ENCODE measurements at places on chromosomes 2 and 18.
A peak's percentile ranks its signal among the peaks of the same experiment; 100 is the strongest.

- no peak for DNase-seq
Observed at GRCh38 chr2:203973676-203974075, 37.1 kb downstream of the ICOS start.

DNA sequence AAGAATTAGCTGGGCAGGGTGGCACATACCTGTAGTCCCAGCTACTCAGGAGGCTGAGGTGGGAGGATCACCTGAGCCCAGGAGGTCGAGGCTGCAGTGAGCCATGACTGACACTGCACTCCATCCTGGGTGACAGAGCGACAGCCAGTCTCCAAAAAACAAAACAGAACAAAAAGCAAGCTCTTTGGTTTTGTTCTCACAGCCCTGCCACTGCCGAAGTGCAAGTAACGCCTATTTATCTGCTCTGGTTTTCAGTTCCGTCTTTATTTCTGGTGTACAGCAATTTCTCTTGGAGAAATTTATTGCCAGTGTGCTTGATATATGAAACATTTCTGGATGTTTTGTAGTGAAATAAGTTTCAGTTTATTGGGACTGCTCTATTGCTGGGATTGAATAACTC lies 61.9 kb downstream of the RAB10 start:
- no peak for DNase-seq

GRCh38 chr2:33123216-33123615 lies 176.5 kb downstream of the LTBP1 start:
- no peak for DNase-seq

DNA sequence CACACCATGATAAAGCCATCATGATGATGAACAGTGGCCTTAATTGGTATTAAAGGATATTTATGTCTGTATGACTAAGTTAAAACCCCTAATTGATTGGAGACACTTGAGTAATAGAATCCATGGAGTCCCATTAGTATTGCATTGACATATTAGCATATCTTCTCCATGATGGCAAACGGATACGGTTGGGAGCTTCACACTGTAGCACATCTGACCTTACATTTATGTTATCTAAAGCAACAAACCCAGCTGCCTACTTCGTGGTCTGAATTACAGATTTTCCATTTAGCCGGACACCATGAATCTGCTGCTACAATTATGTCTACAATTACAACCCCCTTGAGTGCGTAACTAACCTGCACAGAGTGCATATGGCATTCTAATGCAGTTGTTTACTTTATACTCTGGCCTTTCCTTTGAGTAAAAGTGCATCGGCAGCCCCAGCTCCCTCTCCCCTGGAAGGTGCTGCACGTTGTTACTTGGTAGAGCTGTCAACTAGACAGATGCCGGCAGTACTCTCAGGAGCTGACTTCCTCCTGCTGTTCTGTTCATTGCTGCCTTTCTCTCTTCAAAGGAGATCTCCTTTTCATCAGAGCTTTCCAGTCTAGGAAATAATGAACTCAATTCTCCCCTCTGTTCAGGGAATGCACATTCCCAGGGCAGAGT lies 92.1 kb downstream of the LRRC30 start:
- no peak for DNase-seq

DNA sequence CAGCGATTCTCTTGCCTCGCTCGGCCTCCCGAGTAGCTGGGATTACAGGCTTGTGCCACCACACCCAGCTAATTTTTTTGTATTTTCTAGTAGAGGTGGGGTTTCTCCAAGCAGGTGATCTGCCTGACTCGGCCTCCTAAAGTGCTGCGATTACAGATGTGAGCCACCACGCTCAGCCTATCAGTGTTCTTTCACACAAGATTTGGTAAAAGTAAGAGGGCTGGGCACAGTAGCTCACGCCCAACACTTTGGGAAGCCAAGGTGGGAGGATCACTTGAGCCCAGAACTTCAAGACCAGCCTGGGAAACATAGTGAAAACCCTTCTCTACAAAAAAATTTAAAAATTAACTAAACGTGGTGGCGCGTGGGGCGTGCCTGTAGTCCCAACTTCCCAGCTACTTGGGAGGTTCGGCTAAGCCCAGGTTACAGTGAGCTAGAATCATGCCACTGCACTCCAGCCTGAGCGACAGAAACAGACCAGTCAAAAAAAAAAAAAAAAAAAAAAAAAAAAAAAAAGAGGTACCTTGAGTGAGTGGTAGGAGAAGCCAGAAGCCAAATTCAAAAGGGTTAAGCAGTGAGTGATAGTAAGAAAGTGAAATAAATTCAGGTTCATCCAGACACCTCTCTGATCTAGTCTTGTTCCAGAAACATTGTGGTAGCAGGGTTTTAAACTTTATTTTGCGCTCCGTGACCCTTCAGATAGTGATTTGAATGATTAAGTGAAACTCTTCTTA lies 981 bp downstream of the MRPL53 start:
- DNase-seq: no peak

GRCh38 chr2:48209214-48209885 lies 303.1 kb upstream of the FBXO11 start:
- DNase-seq: no peak

- no peak for DNase-seq
Observed at GRCh38 chr2:170739048-170739447, 23.9 kb downstream of the SP5 start.

GRCh38 chr2:46847726-46848412 lies 67.7 kb downstream of the MCFD2 start:
- no peak for DNase-seq

GRCh38 chr18:76524477-76524876 lies 29.4 kb upstream of the ZNF516 start:
- no peak for DNase-seq

DNA sequence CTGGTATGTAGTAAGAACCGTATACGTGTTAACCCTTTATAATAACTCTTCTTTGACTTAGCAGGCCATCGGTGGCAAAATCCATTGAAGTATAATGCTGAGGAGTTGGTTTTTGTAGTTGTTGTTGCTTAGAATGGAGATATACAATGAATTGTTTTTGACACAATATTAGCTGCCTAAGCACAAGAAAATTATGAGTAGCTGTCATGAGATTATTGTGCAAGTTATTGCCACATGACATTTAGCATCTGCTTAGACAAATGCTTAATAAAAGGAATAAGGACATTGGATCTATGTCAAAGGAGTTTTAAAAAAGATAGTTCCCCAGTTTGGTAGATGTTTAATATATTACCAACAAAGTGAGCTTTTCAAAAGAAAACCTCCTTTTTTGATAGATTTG lies 59.9 kb downstream of the ABCB11 start:
- DNase-seq: no peak

DNA sequence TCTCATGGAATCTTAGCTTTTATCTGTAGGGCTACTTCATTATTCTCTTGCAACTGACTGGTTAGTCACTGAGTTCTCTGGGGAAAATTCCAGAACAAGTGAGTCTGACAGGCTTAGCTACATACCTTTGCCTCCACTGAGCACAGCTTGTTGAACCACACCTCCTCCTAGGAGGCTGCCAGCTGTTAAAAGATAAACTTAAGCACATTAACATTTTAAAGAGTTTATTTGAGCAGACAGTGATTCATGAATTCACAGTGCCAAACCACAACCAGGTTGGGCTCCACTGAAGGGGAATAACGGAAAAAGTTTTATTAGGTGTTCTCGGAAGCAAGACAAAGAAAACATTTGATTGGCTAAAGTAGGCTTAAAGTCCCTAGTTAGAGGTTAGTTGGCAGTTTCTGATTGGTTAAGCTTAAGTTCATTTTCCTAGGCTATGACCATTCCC lies 12.5 kb upstream of the SLC38A11 start:
- no peak for DNase-seq

GRCh38 chr2:220789961-220790360 lies 782.1 kb downstream of the EPHA4 start:
- DNase-seq: no peak

- peak; percentile 51 for DNase-seq
Observed at GRCh38 chr2:8229546-8229986, 452.3 kb upstream of the ID2 start.

GRCh38 chr2:30336978-30337841 lies 105.9 kb downstream of the LBH start:
- DNase-seq: peak; percentile 65

DNA sequence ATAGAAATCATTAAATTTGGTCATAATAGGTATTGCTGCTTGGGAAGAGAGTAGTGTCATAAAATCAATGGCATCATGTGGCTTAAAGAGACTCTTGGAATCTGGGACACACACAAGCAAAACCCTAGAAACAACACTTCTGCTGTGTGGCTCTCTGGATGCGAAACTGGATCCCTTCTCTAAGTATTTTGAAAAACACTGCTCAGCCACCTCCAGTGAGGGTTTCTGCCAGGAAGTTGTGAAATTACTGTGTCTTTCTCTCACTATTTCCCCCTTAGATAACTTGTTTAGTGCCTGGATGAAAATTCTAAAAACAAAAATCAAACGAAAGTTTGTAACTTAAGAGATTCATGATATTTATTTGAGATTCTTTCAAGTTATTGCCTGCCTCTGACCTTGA lies 163.8 kb downstream of the RHBDD1 start:
- no peak for DNase-seq

DNA sequence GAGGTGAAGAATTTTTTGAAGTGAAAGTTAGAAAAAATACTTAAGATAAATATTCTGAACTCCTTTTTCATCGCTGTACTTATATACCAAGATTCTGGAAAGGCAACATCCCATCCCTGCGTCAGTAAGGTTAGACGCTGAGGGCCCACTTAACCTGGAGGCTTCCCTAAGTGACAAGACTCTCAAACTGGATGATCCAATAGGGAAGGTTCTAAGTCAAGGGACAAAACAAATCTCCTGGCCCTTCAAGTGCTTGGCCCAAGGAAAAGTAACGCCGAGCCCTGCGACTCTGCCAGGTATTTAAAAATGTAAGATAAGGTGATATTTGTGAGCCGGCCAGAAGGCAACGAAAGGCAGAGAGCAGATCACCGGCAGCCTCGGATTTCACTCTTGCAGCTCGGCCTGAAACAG lies 1.3 kb downstream of the STK39 start:
- no peak for DNase-seq

DNA sequence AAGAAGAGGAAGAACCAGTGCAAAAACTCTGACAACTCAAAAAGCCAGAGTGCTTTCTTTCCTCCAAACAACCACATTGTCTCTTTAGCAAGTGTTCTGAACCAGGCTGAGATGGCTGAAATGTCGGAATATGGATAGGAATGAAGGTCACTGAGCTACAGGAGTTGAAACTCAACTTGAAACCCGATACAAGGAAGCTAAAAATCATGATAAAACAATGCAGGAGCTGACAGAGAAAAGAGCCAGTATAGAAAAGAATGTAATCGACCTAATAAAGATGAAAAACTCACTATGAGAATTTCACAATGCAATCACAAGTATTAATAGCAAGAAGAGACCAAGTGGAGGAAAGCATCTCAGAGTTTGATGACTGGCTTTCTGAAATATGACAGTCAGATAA lies 15.0 kb upstream of the EIF2AK3 start:
- no peak for DNase-seq

GRCh38 chr2:47301277-47301618 lies 101.7 kb upstream of the MSH2 start:
- DNase-seq: no peak

GRCh38 chr2:25528173-25528572 lies 145.2 kb downstream of the DTNB start:
- no peak for DNase-seq

GRCh38 chr18:22741318-22741717 lies 191.8 kb upstream of the RBBP8 start:
- DNase-seq: no peak

DNA sequence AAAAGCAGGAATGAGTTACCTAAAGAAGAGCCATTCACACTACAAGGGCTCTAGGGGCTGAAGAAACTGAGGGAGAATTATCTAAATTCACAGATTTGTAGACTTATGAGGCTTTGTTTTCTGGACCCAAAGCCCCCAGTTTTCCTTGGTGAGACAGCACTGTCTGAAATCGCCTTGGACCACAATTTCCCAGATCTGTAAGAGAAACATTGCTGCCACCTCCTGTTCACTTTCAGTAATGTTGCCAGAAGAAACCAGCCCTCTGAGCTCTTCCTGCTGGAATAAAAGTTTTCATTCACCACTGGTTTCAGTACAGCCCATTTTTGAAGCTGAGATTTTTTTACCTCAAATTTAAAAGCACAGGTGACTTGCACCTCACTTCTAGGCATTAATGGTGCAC lies 169.2 kb downstream of the CDH20 start:
- DNase-seq: no peak

- no peak for DNase-seq
Observed at GRCh38 chr2:197606180-197606579, 69.2 kb downstream of the RFTN2 start.

DNA sequence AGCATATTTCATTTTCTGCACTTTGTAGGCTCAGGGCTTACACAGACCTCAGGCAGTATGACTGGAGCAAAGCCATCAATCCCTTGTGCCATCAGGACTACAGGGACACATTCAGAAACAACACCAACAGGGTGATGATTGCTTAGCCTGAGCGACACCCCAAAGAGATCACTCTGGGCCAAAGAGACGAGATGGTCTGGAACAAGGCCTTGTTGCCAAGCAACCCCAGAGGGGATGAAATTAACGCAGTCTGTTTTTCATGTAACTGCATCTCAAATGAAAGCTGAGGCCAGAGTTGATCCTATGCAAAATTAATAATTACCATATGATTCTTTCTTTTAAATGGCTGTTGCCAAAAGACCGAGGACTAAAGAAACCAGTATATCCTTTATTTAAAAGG lies 20.2 kb upstream of the B3GNT2 start:
- DNase-seq: no peak

DNA sequence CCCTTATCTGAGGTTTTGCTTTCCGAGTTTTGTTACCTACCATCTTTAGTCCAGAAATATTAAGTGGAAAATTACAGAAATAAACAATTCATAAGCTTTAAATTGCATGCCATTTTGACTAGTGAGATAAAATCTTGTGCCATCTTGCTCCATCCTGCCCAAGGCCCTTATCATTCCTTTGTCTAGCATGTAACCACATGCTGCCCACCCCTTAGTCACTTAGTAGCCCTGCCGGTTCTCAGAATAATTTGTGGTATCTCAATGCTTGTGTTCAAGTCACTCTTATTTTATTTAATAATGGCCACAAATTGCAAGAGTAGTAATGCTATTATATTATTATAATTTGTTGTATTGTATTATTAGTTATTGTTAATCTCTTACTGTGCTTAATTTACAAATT lies 36.8 kb upstream of the VPS54 start:
- no peak for DNase-seq

DNA sequence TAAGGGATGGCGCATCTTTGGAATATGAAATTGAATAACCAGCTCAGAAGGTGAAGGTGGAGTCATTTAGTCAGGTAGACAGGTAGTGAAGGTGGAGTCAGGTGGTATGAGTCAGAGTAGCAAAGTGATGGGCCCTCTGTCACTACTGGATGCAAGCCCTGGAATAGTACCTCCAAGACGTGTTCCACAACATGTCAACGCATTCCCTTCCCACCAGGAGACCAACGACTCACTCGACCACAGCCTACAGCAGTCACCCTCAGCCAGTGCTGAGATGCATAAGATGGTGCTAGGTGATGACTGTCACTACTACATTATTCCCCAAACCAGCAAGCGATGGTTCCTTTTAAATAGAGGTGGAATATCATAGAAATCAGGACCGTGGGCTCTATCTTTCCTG lies 6.8 kb downstream of the CPLX4 start:
- no peak for DNase-seq
